Muscle of back (tissue), 13 donors: ENCODE measurements at places on chromosomes 1 and 21. TPM values are rescaled to one million over a fixed set of nuclear protein-coding genes. Genes with fewer than 3 reads are reported as not detected.

DNA sequence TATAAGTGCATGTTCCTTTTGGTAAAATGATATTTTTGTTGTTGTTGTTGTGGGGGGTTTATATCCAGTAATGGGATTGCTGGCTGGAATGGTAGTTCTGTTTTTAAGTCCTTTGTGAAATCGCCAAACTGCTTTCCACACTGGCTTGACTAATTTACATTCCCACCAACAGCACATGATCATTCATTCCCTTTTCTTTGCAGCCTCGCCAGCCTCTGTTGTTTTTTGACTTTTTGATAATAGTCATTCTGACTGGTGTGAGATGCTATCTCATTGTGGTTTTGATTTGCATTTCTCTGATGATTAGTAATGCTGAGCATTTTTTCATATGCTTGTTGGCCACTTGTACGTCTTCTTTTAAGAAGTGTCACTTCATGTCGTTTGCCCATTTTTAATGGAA lies 188.5 kb upstream of the CHRM3 start:
- no peak for DNase-seq

- DNase-seq, result no peak
Observed at GRCh38 chr21:34546542-34546941, 34.5 kb upstream of the KCNE1 start.

- DNase-seq, result no peak
Observed at GRCh38 chr1:43427524-43427923, 26.2 kb downstream of the HYI start.

GRCh38 chr1:62013264-62013663 lies 181.4 kb upstream of the L1TD1 start:
- DNase-seq, result no peak

DNA sequence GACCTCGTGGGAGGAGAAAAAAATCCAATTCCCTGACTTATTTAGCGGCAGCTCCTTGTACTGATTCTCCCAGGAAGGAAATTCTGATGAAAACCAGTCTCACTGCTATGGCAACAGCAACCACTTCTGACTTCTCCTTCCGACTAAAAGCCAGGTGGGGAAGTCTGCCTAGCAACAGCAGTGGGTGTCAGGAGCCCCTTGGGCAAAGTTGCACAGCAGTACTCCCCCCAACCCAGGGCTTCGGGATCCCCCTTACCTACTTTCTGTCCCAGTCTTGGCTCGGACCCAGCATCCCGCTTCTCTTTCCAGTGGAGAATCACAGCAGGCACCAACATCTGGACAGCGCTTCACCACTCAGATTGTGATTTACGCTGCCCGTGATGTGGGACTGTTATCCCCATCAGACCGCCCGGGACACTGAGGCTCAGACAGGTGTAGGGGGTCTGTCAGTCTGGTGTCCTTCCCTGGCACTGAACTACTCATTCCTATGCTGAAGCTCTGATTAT lies 24.6 kb downstream of the NKAIN1 start:
- DNase-seq, result no peak

GRCh38 chr1:47565092-47565491 lies 127.2 kb downstream of the FOXD2 start:
- no peak for DNase-seq

DNA sequence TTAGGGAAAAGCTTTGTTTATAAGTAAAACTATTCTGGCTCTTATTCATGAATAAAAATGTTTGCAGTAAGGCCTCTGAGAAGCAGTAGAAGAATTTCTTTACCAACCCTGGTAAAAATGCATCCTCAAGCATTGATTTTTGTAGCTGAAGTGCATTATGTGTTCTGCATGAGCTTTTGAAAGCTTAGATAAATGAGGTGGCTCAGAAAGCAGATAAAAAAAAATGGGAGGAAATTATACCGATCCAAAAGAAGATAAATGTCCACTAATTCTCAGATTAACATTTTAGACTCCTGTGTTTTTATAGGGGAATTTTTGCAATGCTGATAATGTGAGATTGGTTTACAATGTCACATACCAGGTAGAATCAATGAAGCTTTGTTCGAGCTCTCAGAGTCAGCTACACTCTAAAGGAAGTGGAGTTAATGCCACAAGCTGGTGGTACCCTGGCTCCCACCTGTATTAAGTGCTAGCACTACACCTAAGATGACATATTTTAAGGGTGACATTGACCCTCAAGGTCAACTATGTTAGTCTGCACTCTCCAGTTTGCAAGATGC lies 85.5 kb upstream of the SELENON start:
- no peak for DNase-seq

- no peak for DNase-seq
Observed at GRCh38 chr1:109761227-109762038, 2.3 kb downstream of the EPS8L3 start.

- DNase-seq, result no peak
Observed at GRCh38 chr1:184684285-184685074, 70.2 kb downstream of the EDEM3 start.

The LAD1 gene
- polyA plus RNA-seq, result 10.4 TPM

The ANGEL2 gene
- 32.4 TPM for polyA plus RNA-seq
